ENCODE measurements at places on chromosomes 3 and 15. TPM values are rescaled to one million over a fixed set of nuclear protein-coding genes. Genes with fewer than 3 reads are reported as not detected.

The RHOV gene
- 1.1 TPM for total RNA-seq

The TUSC7 gene
- 0.40 TPM for total RNA-seq

The CYP1A2 gene
- 0.13 TPM for total RNA-seq

The MCF2L2 gene
- 15.5 TPM for total RNA-seq

The CHRNA5 gene
- 3.4 TPM for total RNA-seq

The CCDC71 gene
- 32.3 TPM for total RNA-seq

Data from motor neuron (in vitro differentiated cells).